ENCODE measurements at places on chromosomes 3 and 15.

GRCh38 chr3:191343115-191343514 lies 12.8 kb upstream of the UTS2B start:
- no peak for DNase-seq

- no peak for DNase-seq
These were observed 41.6 kb downstream of the C3orf20 start for GRCh38 chr3:14716591-14716990.

DNA sequence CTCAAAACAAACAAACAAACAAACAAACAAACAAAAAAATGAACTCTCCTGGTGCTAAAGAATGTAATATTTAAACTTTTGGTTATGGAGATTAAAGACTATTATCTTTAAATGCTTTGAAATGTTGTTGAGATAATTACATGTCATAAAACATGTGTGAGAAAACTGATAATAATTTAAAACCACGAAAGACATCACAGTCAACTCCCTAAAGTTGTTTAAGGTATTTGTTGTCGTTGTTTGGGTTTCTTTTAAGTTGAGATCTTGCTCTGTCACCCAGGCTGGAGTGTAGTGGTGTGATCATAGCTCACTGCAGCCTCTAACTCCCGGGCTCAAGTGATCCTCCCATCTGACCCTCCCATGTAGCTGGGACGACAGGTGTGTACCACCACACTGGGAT lies 12.0 kb downstream of the EFCAB12 start:
- no peak for DNase-seq

GRCh38 chr3:160065282-160065681 lies 76.6 kb downstream of the IL12A start:
- DNase-seq, result no peak

DNA sequence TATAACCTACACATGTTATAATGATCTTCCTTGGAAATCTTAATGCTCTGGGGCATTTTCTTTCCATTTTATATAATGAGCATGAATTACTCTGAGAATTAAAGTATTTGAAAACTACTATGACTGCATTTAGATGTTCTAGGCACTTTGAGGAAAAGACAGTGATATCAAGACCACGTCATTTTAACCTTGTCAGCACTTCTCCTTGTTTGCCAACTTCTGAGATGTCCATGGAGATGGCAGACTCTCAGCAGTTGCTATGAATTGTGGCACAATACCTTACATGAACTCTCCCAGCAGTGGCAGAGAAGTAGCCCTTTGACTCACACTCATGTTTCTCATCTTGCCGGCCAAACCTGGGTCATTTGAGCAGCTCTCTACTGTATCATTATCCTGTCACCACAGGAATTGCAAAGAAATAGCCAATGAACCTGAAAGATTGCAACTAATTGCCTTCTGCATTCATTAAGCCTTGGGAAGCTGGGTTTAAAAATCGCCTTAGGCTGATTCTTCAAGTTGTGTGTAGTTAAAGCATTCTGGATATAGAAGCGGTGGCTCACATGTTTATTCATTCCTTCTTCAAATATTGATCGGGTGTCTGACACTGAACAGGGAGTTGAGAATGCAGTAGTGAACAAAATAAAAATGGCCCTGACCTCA lies 272.2 kb upstream of the CFAP20DC start:
- no peak for DNase-seq

DNA sequence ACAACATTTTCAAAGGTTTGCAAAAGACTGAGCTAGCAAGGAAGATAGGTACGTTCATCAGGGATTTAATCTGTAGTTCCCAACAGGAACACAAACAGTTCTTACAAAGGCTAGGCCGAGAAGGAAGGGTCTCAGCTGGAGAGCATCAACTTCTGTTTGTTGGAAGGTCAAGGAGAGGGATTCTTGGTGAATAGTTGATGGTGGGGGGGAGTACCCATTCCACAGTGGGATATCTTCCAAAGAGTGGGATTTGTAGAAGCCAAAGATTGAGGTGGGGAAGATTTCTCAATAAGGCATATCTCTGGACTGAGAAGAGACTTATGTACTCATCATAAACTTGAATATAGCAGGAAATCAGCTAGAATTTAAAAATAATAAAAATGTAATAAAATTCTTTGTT lies 231.8 kb downstream of the CHST2 start:
- no peak for DNase-seq

DNA sequence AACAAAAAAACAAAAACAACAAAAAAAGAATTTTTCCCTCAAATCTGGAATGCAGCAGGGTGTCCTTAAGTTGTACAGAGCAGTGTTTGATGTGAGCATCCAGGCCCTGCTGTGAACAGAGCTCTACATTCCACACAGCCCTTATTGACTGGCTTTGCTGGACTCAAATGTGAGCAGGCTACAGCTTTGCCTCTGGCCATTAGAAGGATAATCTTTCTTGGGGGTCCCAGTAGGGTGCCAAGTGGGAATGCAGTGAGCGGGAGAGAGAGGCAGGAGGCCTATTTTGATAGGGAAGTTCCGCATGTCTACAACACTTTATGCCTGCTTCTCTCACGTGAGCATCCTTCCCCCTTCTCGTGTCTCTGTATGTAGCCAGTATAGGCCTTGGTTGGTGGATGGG lies 34.4 kb upstream of the TPRG1 start:
- DNase-seq, result no peak

- no peak for DNase-seq
These were observed 285.7 kb upstream of the MME start for GRCh38 chr3:154794391-154794790.

- DNase-seq, result peak; percentile 33
These were observed 48.3 kb downstream of the SERPINI1 start for GRCh38 chr3:167783781-167784180.

DNA sequence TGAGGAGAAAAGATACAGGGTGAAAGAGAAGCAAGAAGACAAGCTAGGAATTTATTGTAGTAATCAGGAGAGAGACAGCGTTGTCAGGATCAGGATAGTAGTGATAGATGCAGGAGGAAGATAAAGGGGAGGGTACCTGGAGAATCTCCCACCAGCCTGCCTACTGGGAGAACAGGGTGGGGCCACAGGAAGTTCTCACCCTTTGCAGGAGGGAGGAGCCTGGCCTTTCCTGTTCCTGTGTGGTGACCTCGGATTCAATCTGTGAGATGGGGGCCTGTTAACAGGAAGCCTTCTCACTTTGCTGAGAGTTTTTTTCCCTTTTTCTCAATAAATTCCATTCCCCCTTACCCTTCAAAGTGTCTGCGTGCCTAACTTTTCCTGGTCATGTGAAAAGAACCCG lies 37.6 kb downstream of the GMPS start:
- DNase-seq, result no peak

- DNase-seq, result no peak
These were observed 15.7 kb upstream of the LRCH3 start for GRCh38 chr3:197775317-197775716.

GRCh38 chr3:52176951-52177700 lies 20.8 kb upstream of the ALAS1 start:
- DNase-seq, result no peak

- no peak for DNase-seq
These were observed 26.9 kb downstream of the MKRN2OS start for GRCh38 chr3:12518261-12519028.

- no peak for DNase-seq
These were observed 8.1 kb downstream of the B2M start for GRCh38 chr15:44719293-44719999.

- DNase-seq, result no peak
These were observed 107.9 kb downstream of the STAC start for GRCh38 chr3:36488077-36488789.

DNA sequence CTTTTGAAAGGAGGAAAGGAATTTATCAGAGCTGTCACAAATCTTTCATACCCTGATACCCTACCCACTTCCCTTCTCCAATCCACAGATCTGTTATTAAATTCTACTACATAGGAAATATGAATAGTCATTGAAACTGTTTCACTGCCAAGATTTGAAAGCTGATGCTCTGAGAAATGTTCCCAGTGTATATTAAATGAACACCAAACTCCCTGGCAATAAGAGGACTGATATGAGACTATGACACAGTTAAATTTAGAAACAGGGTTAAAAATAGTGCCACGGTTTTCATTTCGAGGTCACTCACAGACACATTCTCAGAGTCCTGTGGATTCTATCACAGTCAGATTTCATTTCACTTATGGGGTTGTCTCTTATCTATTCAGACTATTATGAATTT lies 27.2 kb upstream of the GBE1 start:
- DNase-seq, result no peak

GRCh38 chr3:57530071-57530608 lies 14.0 kb downstream of the DNAH12 start:
- no peak for DNase-seq

GRCh38 chr3:54985856-54986255 lies 58.0 kb upstream of the LRTM1 start:
- no peak for DNase-seq

DNA sequence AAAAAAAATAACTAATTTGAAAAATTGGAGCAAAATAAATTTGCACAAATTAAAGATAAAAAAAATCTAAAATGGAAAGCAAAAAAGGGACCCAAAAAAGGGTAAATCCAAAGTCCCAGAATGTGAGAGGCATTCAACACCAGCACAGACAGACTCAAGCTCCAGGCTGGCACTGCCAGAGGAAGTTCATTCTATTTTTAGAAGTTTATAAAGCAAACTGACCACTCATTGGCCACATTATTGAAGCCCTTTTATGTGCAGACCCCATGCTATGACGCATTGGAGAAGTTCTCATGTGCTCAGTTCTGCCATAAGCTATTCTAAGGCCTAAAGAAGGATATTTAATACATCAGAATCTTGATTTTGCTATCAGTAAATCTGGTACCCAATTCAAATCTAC lies 17.6 kb upstream of the BOC start:
- DNase-seq, result no peak

DNA sequence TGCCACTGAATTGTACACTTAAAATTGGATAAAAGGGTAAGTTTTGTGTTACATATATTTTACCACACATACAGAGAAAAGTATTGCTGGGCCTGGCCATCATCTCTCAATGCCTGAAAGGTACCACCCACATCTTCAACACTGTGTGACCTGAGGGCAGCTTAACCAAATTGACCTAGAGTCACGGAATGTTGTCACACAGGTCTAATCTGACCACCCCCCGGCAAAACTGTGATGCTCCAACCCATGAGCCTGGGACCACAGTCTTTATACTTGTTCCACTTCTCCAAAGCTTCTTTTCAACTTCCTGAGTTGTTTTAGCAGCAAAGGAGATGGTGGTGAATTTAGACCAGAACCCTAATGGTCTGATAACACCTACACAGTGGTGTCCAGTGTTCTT lies 210.3 kb upstream of the TPM1 start:
- DNase-seq, result no peak
